ENCODE measurements at places on chromosomes 5 and 9. TPM values are rescaled to one million over a fixed set of nuclear protein-coding genes. Genes with fewer than 3 reads are reported as not detected.
A peak's percentile ranks its signal among the peaks of the same experiment; 100 is the strongest.

The NSMF gene
- 40.4 TPM for polyA plus RNA-seq

The ZDHHC12 gene
- 18.0 TPM for polyA plus RNA-seq

The PCDHA1 gene
- polyA plus RNA-seq = not detected

The C9orf50 gene
- 0.70 TPM for polyA plus RNA-seq

The ANKRD18B gene
- 2.4 TPM for polyA plus RNA-seq

The ALDOB gene
- polyA plus RNA-seq = 791 TPM

The TLX3 gene
- not detected for polyA plus RNA-seq

The OTP gene
- polyA plus RNA-seq = not detected

The HTR4 gene
- not detected for polyA plus RNA-seq

The OR1J2 gene
- not detected for polyA plus RNA-seq

The CHMP5 gene
- polyA plus RNA-seq = 106 TPM

GRCh38 chr5:97531549-97531948 lies 348.5 kb upstream of the RIOK2 start:
- no peak for DNase-seq

- DNase-seq = no peak
Observed at GRCh38 chr5:28678899-28679298, 1640.5 kb upstream of the CDH9 start.

DNA sequence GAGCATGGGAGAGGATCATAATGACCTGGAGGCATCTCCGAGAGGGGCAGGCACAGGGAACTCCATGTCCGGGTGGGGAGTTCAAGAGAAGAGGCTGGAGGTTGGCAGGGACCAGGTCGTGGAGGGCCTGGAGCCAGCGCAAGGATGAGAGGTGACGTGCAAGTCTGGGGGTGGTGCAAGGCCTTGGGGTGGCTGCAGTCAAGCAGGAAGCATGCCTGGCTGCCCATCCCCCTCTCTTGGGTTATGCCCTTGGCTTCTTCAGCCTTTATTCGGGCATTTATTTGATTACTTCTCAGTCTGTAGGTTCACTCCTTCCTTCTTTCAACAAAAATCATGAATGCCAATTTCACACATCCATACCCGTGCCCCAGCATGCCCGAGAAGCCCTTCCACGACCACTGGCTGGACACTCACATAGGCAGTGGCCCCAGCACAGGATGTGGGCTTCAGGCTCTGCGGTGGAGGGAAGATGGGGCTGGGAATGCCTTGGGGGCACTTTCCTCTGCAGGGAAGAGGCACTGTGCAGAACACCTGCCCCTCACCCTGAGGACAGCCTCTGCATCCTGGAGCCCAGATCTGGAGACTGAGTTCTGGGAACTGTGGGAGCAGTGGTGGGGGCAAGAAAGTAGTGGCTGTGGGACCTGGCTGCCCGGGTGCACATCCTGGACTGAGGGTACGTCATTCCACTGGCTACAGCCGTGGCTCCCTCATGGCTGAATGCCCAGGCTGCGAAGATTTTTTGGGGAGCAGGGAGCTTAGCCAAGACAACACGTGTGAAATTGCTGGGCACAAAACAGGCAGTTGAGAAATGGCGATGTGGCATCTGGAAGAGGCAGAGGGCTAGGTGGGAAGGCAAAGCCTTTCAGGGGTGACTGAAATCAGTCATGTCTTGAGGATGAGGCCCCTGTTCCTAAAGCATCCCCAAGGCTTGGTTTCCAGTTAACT lies 38.6 kb downstream of the CRB2 start:
- DNase-seq = no peak

DNA sequence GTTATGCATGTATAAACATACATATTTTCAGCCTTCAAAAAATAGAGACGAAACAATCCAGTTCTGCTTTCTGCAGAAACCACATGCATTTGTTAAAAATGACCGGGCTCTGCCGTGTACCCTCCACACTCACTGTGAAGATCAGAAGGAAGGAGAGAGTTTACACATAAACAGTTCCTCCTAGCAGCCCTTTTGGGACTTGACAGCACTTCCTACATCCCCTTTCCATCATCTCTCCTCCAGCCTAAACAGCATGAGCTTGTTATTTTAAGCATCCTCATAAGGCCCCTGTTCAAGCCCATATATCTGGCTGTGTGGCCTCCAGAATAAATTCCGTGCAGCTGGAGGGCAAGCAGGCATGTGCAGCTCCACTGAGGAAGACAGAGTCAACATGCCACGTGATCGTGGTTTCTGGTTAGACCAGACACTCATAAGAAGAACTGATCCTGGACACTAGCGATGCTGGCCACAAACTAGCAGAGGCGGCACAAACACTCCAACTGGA lies 42.2 kb downstream of the NIPAL4 start:
- DNase-seq = no peak

DNA sequence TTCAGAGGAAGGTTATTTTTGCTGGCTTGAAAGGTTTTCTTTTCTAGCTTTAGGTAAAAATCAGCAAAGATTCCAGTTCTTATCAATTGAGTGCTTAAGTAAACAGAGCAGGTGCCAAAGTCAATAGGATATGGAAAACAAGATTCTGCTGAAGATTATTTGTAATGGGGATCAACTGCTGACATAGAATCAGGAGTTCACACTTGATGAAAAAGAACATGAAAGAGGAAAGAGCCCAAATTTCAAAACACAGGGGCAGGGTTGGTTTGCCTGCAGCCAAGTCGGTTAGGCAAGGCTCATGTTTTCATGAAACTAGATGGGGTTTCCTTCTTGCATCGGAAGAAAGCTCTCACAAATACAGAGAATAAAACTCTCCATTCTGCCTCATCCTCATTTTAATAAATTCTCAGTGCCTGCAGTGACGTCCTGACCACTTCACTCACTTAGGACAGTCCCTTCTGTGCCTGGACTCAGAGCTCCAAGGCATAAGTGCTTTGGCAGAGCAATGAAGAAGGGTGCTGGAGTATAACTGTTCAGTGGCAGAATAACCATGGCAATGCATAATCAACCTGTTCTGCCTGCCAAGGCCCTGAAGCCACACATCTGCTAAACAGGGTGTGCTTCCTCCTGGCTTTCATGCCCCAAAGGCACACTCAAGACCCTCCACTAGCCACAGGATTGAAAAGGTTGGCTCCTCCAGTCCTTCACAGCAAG lies 179.6 kb downstream of the GNAQ start:
- DNase-seq = no peak

DNA sequence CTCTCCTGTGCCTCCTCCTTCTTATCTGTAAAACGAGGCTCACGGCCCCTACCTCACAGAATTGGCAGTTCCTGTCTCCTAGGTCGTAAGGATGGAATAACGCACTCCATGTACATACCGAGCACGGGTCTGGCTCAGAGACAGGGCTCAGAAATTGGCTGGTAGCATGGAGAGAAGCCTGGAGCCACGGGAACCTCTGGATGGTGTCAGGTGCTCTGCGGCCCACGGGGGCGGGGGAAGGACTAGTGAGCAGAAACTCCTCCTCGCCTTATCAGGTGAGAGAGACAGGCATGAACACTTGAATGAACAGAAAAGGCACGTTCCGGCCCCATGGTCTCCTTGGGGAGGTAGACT lies 15.4 kb upstream of the C5orf47 start:
- no peak for DNase-seq

DNA sequence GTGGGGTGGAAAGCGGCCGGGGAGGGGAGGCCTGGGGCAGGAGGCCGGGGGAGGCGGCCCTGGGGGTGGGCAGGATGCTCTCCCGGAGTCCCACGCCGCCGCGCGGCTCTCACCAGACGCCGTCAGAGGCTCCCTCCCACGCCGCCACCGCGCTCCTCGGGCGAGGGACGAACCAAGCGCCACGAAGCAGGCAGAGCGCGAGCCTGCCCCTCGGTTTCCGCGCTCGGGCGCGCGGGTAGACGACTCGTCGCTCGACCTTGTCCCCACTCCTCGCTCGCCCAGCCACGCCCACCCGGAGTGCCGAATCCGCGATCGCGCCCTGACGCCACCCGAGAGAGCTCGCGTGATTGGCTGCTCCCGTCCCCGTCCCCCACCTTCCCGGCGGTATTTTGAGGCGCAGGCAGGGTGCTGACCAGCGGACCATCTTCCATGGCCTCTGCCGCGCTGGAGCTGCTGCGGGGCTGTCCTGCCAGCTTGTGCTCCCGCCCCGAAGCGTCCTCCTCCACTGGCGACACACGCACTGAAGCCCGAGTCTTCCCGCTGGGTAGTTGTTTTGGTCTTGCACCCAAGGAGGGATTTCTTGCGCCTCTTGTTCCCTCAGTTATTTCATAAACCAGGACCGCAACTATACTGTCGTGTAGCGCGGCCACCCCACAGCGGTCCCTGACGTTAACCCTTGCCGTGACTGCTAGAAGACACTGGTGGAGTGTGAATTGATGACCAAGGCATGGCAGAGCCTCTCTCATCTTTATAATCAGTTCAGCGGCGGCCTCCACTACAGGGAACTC lies at the start of gene GNE:
Gene GNE, minus strand, starts transcription at position 241 of the 788 bp plus-strand sequence. CDS start 9,093 bp downstream, outside the sequence.
- DNase-seq = peak; percentile 91

DNA sequence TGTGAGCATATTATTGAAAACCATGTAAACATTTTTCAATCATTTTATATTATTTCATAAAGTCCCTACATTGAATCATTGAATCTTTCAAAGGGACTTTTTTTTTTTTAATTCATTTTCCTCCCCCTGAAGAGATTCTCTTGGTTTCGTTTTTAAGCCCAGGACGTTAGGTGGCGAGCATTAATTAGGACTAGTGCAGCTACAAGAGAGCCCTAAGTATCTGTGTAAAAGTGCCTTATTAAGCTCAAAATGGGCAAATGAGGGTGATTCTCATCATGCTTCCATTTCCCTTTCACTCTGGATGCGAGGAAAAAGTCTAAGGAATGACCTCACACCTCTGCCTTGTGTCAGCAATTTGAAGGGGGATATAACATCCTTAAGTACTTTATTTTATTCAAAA lies 517.9 kb upstream of the ITGA1 start:
- no peak for DNase-seq

DNA sequence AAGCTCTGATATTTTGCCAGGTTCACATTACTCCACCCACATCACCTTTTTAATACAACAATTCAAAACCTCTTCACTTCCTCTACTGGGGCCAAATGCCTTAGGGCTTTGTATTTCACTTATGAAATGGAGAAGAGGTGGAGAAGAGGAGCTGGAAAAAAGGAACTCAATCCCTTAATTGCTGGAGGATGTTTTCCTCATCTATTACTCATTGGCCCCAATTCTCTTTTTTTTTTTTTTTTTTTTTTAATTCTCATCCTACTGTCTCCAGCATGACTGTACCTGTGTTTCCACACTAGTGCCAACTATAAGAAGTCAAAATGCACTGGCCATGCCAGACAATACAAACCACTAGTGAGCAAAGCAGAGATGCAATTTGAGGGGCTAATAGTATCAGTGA lies 20.9 kb downstream of the FAM13B start:
- no peak for DNase-seq

DNA sequence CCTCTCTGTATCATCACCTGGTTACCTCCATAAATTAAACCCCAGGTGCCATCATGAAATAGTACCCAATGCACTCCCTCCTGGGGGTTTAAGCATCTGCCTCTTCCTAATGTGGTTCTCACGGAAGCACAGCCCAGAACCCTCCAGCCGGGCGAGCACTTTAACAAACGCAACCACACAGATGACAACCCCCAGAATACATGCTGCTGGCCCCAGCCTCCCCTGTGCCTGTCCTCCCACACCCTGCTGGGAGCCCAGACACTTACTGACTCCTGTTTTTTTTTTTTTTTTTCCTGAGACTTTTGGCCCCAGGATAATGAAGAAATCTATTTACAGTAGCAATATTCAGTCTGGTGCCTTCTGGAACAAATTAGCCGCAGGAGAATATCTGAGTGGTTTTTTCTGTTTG lies 50.0 kb upstream of the COL5A1 start:
- DNase-seq = no peak

GRCh38 chr5:135341696-135342550 lies 57.1 kb downstream of the MACROH2A1 start:
- DNase-seq = no peak

DNA sequence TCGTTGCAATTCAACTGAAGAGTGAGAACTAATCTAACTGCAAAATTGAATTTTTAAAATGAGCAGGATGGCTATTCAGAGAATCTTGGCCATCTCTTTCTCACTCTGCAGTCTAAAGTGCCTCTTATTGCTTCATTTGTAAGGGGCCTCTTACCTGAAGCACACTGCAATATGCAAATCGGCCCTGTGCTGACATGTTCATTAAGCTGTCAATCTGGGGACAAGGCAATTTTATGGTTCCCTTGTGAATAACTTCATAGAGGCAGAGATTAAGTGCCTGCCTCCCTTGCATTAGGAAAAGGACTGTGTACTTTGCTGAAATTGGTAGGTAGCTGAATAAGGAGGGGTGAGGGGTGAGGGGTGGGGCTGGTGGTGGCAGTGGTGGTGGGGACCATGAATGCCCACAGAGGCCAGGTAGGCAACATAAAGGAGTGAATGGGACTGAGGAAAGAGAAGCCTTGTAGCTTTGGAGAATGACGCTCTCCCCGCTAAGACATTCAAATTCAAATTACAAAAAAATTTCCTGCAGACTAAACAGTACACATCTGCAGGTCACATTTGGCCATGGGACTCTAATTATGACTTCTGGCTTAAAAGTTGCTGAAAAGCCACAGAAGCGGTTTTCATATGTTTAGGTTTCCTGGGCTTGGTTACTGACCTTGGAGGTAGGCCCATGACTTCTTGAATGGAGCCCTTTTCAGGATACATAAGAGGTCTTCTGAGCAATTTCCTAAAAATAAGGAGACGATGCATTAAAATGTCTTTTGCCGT lies 25.0 kb downstream of the TNFSF8 start:
- DNase-seq = no peak

- no peak for DNase-seq
Observed at GRCh38 chr9:95587021-95587964, 70.5 kb upstream of the PTCH1 start.

DNA sequence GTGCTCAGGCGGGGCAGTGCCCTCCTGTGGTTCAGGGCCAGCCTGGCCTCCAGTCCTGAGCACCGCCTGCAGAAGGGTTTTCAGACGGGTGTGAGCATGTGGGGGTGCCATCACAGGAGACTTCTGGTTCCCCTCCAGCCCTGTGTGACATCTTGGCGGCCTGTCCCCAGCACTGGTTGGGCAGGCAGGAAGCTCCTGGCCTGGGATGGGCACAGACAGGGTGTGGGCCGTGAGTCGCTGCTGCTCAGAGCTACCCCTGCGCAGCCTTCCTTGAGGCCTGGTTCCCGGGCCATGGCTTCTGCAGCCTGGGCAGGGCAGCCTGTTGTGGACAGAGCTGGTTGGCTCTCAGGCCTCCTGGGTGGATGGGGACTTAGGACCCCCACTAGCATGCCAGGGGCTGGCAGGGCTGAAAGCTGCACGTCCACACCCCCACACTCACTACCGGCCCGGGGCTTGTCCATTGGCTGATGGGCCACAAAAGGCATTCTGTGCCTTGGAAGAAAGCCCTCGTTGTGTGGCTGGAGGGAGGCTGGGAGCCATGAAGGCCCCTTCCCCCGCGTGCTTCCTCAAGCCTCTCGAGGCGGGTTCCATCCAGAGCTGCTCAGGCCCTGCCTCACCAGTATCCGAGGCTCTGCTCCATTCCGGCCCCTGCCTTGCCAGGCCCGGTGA lies 58.7 kb downstream of the RXRA start:
- no peak for DNase-seq

GRCh38 chr9:124885551-124885950 lies 23.6 kb downstream of the ARPC5L start:
- no peak for DNase-seq

GRCh38 chr9:136974817-136975535 lies 2.3 kb upstream of the PTGDS start:
- DNase-seq = no peak

All from left renal pelvis (tissue), 4 donors.